GM20000 (cell line): ENCODE measurements at places on chromosomes 7 and 10.
A peak's percentile ranks its signal among the peaks of the same experiment; 100 is the strongest.

DNA sequence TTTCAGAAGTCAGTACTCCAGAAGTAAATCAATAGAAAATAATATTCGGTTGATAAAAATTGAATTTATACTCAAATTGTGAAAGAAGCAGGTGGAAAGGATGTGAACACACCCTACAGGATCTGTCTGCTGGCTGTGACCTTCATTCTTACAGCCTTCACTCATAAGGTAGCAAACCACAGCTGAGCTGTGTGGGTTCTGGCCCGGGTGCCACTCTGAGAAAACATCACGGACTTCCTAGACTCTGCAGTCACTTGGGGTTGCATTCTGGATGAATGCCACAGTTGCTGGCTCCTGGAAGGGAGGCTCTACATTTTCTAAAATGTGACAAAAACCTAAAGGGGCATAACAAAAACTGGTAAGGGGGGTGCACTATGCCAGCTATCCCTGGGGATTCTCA lies 36.0 kb upstream of the ABLIM1 start:
- no peak for DNase-seq

DNA sequence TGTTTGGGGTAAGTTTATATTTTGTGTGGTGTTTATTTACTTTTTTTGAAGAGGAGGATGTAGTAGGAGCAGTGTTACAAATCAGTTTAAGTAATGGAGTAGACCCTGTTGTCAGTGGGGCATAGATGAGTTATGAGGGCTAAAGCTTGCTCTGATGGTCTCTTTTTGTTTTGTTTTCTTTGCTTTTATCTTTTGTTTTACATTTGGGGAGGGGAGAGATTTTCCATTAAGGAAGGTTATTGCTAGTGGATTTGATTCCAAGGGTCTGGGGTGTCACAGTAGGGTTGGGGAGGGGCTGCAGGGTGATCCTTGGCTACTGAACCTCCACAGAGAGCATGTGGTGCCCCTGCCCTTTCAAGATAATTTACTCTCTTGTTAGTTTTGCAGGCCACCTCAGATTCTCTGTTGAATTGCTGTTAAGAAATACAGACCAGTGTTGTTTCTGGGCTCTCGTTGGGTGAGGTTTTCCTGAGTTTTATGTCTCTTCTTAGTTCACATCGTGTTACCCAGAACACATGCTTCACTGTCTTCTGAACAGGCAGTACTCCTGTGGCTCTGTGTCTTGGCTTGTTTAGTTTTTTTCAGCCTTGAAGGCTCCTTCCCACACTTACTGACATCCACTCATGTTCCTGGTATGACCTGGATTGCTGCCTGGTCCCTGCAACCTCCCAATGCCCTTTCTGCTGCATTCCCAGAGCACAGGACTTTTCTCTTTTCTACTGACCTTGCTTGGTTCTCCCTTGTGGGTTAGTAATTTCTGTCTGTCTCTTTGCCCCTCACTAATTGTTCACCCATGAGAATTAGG lies 4.2 kb downstream of the KIFBP start:
- no peak for DNase-seq

DNA sequence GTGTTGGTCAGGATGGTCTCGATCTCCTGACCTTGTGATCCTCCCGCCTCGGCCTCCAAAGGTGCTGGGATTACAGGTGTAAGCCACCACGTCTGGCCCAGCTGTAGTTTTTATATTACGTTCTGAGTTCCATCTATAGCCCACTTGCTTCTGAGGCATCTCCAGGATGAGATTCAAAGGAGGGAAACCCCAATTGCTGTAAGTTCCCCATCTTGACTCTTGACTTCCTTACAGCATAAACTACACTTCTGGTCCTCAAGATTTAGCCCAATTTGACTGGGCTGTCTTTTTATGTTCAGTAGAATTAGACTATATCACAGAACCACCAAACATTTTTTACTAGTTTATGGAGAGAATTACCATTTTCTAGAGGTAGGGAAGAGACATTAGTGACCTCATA lies 44.3 kb downstream of the CCM2 start:
- DNase-seq, result no peak

- DNase-seq, result no peak
Observed at GRCh38 chr10:11036424-11037011, 18.8 kb downstream of the CELF2 start.

GRCh38 chr7:101898106-101898505 lies 80.7 kb downstream of the CUX1 start:
- DNase-seq, result no peak

DNA sequence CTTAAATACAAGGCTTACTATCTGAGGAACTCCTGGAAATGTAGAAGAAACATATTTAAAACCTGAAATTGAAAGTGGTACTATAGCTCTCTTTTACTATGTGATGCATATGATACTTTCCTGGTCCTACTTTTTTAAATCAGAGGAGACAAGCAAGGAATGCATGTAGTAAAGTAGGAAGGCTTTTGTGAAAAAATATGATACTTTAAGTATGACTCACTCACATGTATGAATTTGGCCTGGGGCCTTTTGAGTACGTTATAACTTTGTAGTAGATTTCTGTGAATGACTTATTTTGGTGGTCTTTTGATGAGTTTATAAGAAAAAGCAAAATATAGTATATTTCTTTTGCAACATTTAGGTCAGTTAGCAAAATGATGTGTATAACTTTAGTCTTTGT lies 53.8 kb downstream of the TAX1BP1 start:
- DNase-seq, result no peak

DNA sequence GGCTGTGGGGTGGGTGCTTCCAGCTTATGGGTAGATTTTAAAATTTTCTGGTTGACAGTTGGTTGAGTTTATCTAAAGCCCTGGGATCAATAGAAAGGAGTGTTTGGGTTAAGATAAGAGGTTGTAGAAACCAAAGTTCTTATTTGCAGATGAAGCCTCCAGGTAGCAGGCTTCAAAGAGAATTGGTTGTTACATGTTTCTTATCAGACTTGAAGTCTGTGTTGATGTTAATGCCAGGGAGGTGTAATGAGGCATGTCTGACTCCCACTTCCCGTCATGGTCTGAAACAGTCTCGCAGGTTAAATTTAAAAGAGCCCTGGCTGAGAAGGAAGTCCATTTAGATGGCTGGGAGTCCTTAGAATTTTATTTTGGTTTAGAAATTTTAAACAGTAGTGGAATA lies 165.2 kb upstream of the TMEM72 start:
- no peak for DNase-seq

- DNase-seq, result peak; percentile 20
Observed at GRCh38 chr7:35593899-35594298, 101.0 kb downstream of the HERPUD2 start.

DNA sequence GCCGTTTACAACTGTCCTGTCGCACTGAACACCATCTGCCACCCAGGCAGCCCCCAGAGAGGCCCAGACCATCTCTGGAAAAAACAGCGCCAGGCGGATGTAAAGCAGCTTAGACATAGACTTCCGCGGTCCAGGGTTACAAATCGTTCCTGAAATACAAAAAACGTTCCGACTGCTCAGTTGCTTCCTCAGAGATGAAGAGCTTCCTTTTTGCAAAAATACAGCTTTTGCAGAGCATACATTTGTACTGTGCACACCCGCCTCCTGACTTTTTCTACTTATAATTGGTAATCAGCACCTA lies 11.4 kb downstream of the DAGLB start:
- DNase-seq, result peak; percentile 37

DNA sequence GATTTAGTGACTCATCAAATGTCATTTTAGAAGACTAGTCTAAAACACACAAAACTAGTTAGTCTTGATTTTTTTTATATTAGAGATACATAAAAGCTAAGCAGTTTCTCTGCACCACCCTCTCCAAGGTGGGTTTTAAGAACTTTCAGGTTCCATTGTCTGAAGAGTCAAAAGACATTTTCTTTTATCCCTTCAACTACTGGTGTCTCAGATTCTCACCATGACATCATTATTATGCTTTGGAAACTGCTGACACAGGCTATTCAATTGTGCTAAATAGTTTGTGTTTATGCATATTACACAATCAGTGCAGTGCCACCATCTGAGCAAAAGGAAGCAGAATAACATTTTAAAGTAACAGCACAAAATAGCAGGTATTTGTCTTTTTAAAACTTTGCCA lies 52.2 kb downstream of the IGF2BP3 start:
- no peak for DNase-seq

DNA sequence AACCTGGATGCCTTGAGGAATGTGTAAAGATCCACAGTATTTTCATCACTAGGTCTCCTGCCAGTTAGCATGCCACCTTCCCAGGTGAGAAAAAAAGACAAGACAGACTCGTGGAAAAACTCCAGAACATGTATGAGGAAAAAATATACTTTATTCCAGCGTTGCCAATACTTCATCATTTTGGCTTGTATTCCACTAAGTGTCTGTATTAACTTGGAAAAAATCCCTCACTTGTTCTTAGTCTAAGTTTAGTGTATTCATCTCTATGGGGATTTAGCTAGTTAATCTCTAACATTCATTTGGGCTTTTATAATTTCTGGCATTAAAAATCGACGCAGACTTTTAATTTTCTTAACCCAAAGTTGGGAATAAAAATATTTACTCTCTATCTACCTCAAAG lies 759.4 kb downstream of the SORCS1 start:
- no peak for DNase-seq

DNA sequence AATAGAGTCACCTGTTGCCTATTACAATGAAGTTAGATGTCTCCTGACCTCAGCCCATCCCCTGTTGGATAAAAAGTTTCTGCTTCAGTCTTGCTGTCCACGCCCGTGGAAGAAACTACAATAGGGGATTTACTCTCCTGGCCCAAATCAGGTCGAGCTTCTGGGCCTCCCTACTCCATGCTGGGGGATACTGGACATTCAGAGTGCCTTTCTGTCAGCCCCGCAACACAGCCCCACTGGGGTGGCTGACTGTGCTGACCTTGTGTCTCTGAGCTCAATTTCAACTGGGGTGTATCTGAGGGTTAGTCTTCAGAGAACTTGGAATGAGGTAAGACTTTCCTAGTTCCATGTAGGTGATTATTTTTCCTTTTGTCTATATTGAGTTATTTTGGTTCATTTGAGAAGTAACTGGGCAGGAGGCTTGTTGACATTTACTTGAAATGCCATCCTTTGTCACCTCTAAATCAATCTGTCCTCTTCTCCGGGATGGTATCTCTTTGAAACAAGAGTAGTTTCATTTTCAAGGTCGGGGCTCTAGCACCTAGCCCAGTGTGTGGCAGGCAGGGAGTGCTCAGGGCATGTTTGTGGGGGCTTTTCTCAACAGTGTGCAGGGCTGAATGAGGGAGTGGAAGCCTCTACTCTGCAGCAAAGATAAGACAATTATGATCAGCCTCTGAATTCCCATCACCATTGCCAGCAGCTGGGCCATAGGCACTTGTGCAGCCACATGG lies 17.7 kb upstream of the CXCL12 start:
- no peak for DNase-seq

GRCh38 chr7:45709168-45710042 lies 135.2 kb downstream of the ADCY1 start:
- DNase-seq, result no peak

DNA sequence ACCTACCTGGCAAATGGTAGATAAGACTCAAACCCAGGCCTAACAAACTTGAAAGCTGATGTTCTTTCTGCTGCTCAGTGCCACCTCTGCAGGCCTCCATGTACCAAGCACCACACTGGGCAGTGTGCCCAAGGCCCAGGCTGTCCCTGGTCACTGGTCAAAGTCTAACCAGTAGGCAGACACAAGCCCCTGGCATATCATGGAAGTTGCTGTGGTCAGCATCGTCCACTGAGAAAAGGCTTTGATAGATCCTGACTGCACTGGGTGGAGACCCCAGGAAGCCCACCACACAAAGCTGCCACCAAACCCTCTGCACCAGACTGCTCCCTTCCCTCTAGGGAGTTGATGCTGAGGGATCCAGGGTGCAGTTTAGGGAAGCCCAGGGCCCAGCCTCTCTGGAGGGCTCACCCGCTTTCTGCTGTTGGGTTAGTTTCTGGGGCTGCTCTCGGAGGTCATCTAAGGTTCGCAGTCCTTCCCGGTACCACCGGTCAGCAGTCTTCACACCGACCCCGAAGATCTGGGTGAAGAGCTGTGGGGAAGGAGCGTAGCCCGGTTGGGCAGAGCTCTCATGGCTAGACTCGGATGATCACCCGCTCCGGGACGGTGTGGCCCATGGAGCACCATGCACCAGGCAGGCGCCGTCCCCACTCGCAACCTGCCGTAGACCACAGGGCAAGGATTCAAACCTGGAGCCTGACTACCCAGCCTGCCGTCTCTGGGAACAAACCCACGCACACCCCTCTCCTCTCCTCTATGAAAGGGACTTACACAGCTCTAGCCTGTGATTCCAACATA lies 6.0 kb downstream of the POLM start:
- no peak for DNase-seq

GRCh38 chr7:71937840-71938371 lies 474.2 kb downstream of the CALN1 start:
- no peak for DNase-seq

- DNase-seq, result no peak
Observed at GRCh38 chr10:60733517-60733822, 44.8 kb upstream of the CDK1 start.

DNA sequence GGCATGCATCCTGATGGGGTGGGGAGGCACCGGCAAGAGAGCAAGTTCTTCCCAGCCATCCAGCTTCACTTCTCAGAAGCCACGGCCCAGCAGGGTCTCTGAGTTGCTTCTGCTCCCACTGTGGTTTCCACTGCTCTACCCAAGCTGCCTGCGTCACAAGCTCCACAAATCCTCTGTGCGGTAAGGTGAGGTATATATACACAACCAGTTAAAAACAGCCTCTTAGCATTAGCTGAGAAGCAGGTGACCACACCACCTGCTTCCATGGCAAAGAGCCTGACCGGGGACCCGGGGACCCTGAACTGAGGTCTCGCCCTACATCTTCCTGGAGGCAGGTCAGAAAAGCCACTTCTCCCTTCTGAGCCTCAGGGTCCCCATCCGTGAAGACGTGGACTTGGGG lies 46.9 kb upstream of the NPFFR1 start:
- no peak for DNase-seq

- DNase-seq, result no peak
Observed at GRCh38 chr10:91610444-91610843, 22.4 kb downstream of the PPP1R3C start.

DNA sequence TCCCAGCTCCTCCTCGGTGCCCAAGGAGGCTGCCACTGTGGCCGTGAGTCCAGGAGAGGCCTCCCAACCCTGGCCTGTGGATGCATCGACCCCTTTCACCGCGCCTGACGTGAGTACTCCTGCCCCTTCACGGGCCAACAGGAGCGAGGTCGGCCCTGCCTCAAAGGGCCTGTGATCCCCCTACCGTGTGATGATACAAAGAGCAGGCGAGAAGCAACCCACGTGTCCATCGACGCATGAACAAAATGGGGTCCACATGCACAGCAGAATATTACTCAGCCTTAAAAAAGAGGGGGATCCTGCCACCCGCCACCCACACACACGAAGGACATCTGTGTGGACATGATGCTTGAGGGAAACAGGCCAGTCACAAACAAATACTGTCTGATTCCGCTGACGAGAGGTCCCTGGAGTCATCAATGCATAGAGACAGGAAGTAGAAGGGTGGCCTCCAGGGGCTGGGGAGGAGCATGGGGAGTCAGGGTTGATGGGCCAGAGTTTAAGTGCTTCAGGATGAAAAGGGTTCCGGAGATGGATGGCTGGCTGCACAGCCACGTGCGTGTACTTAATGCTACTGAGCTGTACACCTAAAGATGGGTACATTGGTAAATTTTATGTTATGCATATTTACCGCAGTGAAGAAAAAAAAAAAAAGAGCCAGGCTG lies 151.9 kb downstream of the PRKAG2 start:
- DNase-seq, result no peak

- no peak for DNase-seq
Observed at GRCh38 chr7:3592401-3593134, 291.5 kb downstream of the SDK1 start.
